ENCODE measurements at places on chromosomes 6 and 20. TPM values are rescaled to one million over a fixed set of nuclear protein-coding genes. Genes with fewer than 3 reads are reported as not detected.

DEFB123 gene
- total RNA-seq: not detected

HDGFL1 gene
- total RNA-seq: not detected

BTN1A1 gene
- total RNA-seq: not detected

UNC93A gene
- not detected for total RNA-seq

Data from glutamatergic neuron (in vitro differentiated cells).